Fibroblast of skin of left biceps (primary cell): ENCODE measurements at places on chromosomes 3 and 15.

GRCh38 chr3:62562017-62562416 is 188.7 kb upstream of the FEZF2 start:
- DNase-seq, result peak; percentile 68

- no peak for DNase-seq
Observed at GRCh38 chr15:72690938-72691337, 4.9 kb downstream of the BBS4 start.

DNA sequence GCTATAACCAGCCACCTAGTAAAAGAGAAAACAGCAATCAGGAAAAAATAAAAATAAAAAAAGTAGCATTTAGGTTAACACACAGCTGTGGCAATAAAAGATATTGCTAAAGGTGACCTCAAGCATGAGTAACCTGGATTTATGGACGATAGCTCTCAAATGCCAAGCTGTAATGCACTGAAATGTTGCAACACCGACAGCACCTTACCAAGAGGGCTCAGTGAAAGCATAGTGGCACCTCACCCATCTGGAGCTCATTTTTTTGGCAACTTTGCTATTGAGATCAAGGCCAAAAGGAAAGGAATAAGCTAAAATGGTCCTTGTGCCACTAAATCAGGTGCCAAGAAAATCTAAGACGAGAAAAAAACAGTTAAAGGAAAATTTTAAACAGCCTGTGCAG is 2.5 kb downstream of the HACD2 start:
- no peak for DNase-seq

GRCh38 chr3:184031187-184031792 is at the start of gene HTR3D:
Gene HTR3D, plus strand, starts transcription at chr3:184031742. Its CDS starts 0 bp downstream, at chr3:184031742.
- no peak for DNase-seq

DNA sequence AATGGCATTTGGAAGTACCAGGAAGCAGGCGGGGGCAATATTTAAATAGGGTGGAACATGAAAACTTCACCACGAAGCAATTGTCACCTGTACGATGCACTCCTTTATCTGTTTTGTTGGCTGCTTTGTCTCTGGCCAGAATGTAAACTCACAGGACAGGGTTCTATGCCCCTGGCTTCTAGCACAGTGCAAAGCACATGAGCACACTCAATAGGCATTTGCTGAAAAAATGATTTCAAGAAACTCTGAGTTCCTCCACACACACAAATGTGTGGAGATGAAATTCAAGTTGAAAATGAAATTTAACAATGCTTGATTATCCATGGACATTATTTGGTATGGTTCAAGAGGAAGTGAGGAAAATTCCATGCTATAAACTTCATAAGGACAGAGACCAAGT is 229.6 kb upstream of the FEZF2 start:
- no peak for DNase-seq

DNA sequence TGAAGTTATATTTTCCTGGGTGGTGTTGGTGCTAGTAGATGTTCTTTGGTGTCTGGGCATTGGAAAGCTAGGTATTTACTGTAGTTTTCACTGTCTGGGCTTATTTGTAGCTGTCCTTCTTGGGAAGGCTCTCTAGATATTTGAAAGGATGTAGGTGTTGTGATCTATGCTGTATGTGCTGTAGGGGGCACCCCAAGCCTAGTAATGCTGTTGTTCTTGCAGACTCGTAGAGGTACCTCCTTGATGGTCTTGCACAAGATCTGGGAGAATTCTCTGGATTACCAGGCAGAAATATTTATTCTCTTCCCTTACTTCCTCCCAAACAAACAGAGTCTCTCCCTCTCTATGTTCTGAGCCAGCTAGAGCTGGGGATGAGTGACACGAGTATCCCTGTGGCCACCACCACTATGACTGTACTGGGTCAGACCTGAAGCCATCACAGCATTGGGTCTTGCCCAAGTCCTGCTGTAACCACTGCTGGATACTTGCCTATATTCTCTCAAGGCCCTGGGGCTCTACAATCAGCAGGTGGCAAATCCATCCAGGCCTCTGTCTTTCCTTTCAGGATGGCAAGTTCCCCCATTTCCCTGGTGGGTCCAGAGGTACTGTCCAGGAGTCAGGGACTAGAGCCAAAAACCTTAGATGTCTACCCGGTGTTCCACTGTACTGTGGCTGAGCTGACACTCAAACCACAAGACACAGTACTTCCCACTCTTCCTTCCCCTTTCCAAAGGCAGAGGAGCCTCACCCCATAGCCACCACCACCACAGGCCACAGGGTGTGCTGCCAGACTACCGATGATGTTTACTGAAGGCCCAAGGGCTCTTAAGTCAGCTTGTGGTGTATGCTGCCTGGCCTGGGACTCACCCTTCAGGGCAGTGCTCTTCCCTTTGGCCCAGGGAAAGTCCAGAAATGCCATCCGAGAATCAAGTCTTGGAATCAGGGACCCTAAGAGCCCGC is 195.2 kb upstream of the DPPA4 start:
- no peak for DNase-seq

- no peak for DNase-seq
Observed at GRCh38 chr15:68391121-68391520, 40.8 kb downstream of the ITGA11 start.

DNA sequence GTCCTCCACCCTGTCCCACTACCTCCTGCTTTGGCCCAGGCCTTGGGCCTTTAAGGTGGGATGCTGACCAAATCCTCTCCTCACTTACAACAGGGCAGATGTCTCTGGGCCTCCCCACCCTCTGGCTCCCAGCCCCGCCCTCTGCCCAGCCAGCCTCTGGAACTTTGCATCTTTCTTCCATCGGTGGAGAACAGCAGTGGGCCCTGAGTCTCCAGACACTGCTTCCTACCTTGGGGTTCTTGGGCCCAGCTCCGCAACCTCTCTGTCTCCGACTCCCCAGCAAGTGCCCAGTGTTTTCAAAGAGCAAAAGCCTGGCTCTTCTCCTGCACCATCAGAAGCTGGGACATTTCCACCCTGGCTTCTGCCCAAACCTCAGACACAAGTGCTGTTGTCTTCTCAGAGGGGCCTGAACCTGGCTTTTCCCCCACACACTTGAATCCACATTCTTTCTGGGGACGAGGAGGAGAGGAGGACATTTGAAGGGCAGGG is 33.1 kb downstream of the MRAS start:
- DNase-seq, result no peak

- DNase-seq, result no peak
Observed at GRCh38 chr15:77038312-77039216, 32.3 kb downstream of the TSPAN3 start.

DNA sequence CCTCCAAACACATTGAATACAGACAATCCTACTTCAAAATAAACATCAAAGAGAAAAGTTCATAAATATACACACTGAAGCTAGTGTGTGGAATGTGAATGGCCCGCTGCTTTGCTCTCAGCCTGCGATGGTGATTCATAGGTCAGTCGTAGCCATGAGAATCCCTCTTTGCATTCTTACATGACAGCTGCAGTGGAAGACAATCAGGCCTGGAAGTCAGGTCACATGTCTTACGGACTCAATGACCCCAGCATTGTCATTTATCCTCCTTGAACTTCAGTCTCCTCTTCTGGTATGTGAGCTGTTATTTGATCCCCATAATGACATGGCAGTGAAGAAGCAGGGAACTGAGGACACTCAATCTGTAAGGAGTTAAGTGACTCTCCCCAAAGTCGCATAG is 217.8 kb upstream of the EOMES start:
- no peak for DNase-seq

- DNase-seq, result no peak
Observed at GRCh38 chr3:150357923-150358607, 50.0 kb upstream of the TSC22D2 start.

DNA sequence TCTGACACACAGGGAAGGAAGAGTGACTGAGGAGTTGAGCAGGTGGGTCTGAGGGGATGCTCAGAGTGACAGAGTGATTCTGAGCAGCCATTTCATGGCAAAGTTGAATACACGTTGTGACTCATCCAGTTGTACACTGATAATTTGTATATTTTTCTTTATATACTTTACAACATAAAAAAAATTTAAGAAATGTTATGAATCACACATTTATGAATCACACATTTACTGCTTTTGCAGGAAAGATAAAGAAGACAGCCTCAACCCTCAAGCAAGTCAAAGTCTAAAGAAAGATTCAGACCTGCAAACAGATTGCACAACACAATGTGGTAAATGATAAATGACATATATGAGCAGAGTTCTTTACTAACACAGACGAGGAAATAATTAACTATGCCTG is 21.0 kb upstream of the CHMP2B start:
- peak; percentile 81 for DNase-seq

GRCh38 chr3:33146791-33147445 is 33.1 kb downstream of the CRTAP start:
- no peak for DNase-seq

DNA sequence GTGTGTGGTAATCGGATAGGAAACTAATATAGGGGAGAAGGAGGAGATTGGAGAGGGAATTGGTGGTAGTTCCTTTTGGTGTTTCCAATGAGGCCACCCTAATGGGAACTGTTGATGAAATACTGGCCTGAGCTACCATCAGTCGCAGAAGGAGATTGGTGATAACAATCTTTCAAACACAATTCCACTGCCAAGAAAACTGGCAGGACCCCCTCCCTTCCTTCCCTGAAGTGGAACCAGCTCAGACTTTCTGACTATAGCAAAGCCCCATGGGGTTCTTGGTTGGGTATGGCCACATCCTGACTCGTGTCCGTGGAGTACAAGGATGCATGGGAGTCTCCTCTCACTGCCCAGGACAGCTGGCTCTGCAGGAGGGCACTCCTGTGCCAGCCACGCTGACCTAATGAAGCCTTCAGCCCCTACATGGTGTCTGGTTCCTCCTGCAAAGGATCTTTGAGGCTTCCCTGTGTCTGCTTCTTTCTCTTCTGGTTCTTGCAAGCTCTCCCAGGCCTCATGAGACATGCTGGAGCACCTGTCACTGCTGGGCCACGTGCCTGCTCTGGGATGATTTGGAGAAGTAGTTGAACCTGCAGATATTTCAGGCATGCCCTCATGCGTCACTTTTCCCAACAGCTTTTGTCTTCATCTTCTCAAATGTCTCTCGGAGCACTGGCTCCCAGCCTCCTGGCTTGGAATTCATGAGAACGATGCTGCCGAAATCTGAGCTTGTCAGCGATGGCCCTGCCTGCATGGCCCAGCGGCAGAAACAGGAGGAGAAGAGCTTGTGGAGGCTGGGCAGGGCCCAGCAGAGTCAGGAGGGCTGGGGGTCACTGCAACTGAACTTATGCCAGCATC is 90.0 kb upstream of the ADPGK start:
- DNase-seq, result no peak

- no peak for DNase-seq
Observed at GRCh38 chr3:55313666-55314065, 173.4 kb downstream of the WNT5A start.

DNA sequence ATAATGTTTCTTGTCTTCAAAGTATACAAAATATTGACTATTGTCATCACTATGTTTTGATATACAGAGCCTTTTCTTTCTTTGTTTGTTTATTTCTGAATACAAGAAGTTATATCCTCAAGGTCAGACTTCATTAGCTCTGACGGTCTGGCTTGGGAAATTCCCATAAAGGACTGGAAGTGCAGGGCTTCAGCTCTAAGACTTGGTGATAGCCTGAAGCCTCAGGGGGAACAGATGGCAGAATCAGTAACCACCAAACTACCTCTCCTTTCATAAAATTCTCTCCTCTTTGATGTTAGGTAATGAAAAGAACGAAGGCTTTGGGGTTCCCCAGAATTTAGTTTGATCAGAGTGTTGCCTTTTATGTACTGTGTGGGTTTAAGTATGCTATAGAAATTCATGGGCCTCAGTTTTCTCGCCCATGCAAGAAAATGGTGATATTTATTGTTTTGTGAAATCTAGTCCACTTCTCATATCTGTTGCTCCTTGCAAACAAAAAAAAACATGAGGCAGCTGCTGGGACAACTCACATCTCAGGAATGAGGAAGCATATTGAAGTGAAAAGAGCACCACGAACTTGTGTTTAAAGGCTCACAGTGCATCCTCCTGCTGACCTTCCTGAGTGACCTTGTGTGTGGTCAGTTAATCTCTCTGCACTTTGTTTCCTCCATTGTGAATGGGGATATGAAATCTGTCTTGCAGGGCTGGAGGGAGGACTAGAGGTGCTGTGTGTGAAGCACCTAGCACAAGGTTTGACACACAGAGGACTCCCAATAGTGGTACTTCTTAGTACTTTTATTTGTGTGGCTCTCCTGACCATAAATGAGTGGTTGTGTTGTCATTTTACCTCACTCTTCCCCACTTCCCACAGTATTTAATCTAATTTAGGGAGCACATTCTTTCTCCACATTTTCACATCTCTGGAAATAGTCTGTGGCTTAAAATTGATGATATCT is 569.8 kb upstream of the IL12A start:
- DNase-seq, result no peak

DNA sequence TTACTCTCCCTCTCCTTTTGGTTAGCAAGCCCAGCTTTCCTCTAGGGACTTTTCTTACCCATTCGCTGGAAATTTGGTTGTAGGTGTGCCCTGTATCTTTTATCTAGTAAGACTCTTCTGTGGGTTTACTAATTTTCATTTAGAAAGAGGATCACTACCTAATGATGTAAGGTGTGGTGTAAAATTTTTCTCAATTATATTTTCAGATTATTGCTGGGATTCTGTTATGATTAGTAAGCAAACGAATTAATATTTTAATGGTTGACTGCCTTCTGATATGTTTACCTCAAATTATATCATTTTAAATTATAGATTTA is 28.5 kb downstream of the PLCL2 start:
- no peak for DNase-seq

GRCh38 chr3:159635047-159635641 is 353.5 kb upstream of the IL12A start:
- DNase-seq, result no peak

DNA sequence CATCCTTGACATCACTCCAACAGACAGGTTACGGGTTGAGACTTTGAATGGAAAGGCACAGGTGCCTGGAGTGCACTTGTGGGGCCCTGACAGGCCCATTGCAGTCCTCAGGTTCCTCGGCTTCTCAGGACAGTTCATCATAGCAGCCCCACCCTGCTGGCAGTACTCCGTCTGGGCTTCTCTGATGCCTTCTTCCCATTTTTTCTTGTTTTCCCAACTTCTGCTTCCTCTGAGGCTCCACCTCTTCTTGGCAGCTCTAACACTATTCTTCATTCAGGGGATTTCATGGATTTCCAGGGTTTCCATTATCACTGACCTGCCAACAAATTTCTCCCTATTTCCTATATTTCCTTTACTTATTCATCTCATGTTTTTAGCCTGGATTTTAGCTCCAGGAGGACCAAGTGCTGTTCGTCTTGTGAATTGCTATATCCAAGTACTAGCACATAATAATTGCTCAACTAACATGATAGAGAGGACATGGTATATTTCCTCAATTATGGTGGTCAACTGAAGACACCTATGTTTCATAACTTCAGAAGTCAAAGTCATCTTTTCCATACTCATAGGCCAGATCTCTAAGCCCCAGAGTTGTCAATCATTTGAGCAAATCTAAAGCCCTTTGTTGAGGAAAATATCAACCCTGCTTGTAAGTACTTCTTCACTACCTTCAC is 16.2 kb downstream of the NCEH1 start:
- DNase-seq, result no peak

GRCh38 chr15:29270976-29271375 is 1.4 kb upstream of the NSMCE3 start:
- no peak for DNase-seq

GRCh38 chr15:29656636-29657475 is 165.4 kb downstream of the TJP1 start:
- DNase-seq, result no peak

GRCh38 chr15:83695246-83695645 is 41.3 kb downstream of the ADAMTSL3 start:
- DNase-seq, result no peak
